Endothelial cell of umbilical vein (primary cell): ENCODE measurements at places on chromosomes 3 and 15. TPM values are rescaled to one million over a fixed set of nuclear protein-coding genes. Genes with fewer than 3 reads are reported as not detected.

Gene LRRK1
- polyA plus RNA-seq: 11.0 and 12.9 TPM in 2 replicates

GRCh38 chr3:44080474-44081072 lies 161.1 kb upstream of the TOPAZ1 start:
- H3K4me1 ChIP-seq: no peaks in the 10 kb centered on the region
- no peak overlapping the region for H3K27ac ChIP-seq
- no peak overlapping the region for H3K4me3 ChIP-seq

- no peak overlapping the region for H3K27ac ChIP-seq
- H3K36me3 ChIP-seq: no peaks in the 10 kb centered on the region
- no peak for DNase-seq
- H3K4me1 ChIP-seq: no peaks in the 10 kb centered on the region
- no peak overlapping the region for H3K4me3 ChIP-seq
- H3K27me3 ChIP-seq: no peaks in the 10 kb centered on the region
Measured at GRCh38 chr15:79878078-79878705, 18.6 kb downstream of the MTHFS start.

DNA sequence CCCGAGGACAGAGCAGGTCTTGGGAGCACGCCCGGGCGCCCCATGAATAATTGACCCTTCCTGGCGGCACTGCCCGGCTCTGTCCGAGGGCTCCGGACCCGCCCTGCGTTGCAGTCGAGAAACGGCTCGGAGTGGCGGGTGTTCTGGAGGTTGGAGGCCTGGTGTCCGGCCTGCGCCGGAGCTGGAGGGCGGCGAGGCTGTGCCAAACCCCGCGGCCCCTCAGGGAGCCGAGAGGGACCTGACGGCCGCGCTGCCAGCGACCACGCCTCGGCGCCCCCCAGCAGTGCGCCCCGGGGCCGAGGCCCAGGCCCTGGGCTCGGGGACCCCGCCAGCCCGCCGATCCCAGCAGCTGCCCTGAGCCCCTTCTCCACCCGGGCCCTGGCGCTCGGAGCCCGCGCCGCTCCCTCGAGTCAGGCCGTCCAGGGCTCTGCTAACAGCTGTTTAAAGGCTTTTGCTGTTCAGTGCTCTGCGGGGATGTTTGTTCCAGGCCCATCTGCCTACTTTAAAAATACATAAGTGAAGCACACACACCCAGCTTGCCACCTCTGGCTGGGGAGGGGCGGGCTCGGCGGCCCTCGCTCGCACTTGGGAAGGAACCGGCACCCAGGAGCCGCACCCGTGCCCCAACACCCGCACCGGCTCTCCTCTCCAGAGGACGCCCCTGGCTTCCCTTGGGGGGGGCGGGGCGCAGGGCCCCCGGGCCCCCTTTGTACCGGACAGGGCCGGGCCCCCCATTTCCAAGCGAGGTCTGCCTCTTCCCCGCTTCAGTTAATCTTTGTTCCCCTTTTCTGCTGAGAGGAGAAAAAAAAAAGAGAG lies 730 bp upstream of the ZNF710 start:
- peak overlapping the region; percentile 63 for H3K4me3 ChIP-seq
- H3K27ac ChIP-seq: peak overlapping the region; percentile 66
- H3K4me1 ChIP-seq: peaks cover 52% of the 10 kb centered on the region
- DNase-seq: peak; percentile 37
- H3K27me3 ChIP-seq: no peaks in the 10 kb centered on the region

DNA sequence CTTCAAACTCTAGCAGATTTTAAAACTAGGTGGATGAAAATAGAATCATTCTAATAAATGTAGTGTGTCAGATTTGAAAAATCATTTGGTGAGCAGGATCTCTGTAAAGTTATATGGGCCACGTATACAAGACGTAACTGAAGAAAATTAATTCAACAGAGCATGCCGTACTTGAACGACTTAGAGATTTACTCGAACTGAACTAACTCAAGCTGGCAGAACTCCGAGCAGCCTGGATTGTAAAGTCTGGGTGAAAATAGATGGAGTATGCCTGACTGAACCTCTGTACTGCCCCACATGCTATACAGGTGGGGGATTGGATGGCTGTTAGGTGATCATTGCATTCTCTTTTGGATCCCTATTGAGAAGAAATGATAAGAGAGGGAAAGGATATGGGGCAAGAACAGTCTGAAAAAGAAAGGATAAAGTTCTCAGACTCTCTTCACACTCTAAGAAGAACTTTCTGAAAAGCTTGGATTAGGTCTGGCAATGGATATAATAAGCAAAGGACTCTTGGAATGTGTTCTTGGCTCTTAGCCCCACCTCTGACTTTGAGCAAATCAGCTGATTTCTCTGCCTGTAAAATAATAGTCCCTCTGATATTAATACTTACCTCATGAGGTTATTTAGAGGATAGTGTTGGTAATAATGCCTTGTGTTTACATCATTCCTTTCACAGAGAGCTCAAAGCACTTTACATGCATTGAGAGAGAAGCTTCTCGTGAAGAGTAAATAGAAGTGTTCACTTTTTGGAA lies 147.5 kb downstream of the FILIP1L start:
- DNase-seq: no peak
- H3K27ac ChIP-seq: no peak overlapping the region
- no peaks in the 10 kb centered on the region for H3K36me3 ChIP-seq
- H3K27me3 ChIP-seq: no peaks in the 10 kb centered on the region

DNA sequence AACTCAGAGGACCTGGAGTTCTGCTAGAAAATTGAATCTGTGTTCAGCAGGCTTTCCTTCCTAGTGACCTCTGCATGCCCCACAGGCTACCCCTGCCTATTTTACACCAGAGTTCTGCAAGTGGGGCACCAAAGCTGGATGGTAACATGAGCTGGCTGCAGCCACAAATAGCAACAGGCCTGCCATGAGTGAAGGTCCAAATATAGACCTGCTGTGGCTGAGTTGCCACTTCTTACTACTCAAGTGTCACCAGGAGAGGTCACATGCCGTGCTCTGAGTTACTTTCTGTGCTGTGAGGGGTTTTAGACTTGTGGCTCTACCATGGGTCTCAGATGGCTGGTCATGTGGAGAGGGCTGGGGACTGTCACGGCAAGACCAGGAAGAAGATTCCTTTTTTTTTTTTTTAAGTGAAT lies at the start of gene FSD2:
FSD2 (minus strand) TSS at position 76 of the 413 bp plus-strand sequence. CDS start 18,679 bp downstream, outside the sequence.
- no peaks in the 10 kb centered on the region for H3K4me1 ChIP-seq
- H3K27ac ChIP-seq: no peak within 1 kb of the TSS
- no peak for DNase-seq

- DNase-seq: no peak
- no peak overlapping the region for H3K27ac ChIP-seq
- H3K4me3 ChIP-seq: no peak overlapping the region
- no peaks in the 10 kb centered on the region for H3K36me3 ChIP-seq
- no peaks in the 10 kb centered on the region for H3K27me3 ChIP-seq
- H3K4me1 ChIP-seq: peaks cover 3% of the 10 kb centered on the region
Measured at GRCh38 chr3:114510201-114510600, 216.4 kb downstream of the TIGIT start.
